Renal pelvis (tissue), 12 donors: ENCODE measurements at places on chromosomes 2 and 18. TPM values are rescaled to one million over a fixed set of nuclear protein-coding genes. Genes with fewer than 3 reads are reported as not detected.

- no peak for DNase-seq
These were observed 117.5 kb downstream of the MMADHC start for GRCh38 chr2:149470046-149470445.

The FBXO41 gene
- polyA plus RNA-seq = 2.1 TPM

DNA sequence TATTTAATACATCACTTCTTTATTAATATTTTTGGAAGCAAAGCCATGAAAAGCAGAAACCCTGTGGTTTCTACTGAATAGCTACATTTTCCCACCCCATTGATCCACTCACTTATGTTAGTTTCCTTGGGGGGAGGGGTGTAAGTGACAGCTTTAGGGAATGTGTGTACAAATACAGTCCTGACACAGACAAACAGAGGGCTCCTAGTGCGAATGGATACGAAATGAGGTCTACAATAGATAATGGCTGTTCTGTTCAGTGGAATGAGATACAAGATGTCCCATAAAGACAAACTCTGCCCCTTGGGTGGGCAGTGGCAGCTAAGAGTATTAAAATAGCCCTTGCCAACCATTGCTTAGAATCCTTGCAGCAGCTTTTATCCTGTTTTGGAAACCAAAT, 312.9 kb downstream of the NCKAP5 start:
- no peak for DNase-seq

The LRRC30 gene
- polyA plus RNA-seq = 0.11 TPM

- no peak for DNase-seq
These were observed 29.1 kb downstream of the UXS1 start for GRCh38 chr2:106165029-106165428.

- DNase-seq = no peak
These were observed 92.0 kb downstream of the ARMC9 start for GRCh38 chr2:231290321-231291015.

The C2orf80 gene
- 0.96 TPM for polyA plus RNA-seq

DNA sequence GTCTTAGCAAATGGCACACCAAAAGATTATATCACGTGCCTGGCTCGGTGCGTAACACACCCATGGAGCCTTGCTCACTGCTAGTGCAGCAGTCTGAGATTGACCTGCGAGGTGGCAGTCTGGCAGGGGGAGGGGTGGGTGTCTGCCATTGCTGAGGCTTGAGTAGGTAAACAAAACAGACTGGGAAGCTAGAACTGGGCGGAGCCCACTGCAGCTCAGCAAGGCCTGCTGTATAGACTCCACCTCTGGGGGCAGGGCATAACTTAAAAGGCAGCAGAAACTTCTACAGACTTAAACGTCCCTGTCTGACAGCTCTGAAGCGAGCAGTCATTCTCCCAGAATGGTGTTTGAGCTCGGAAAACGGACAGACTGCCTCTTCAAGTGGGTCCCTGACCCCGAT, 55.9 kb upstream of the FSHR start:
- DNase-seq = no peak

DNA sequence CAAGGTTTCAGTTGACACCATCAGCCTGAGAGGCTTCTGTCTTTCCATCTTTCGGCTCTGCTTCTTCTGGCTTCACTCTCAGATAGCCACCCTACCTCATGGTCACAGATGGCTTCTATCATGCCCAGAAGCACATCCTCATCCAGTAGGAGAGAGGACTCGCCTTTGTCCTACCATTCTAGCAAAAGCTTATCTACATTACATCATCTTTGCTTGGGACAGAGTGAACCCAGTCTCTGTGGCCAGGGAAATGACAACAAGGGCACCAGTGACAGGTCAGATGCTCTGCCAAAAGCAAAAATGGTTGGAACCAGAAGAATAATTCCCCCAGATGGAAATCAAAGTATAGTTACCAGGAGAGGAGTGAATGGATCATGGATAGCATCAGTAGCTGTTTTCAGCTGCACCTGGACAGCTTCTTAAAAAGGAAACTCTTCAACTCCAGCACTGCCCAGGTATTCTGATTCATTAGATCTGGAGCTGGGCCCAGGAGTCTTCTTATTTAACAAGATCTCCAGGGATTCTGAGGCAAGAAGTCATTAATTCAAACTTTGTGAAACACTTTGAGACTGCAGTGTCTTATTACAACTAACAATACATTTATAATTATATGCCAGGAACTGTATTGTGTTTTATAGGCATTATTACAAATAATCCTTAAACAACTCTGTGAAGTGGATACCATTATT, 257.7 kb upstream of the UBE2E3 start:
- no peak for DNase-seq

The ANO7 gene
- 2.1 TPM for polyA plus RNA-seq

The ALK gene
- 0.22 TPM for polyA plus RNA-seq

GRCh38 chr2:223225266-223225665, 173.3 kb downstream of the KCNE4 start:
- no peak for DNase-seq

- DNase-seq = no peak
These were observed 103.6 kb upstream of the RMP24 start for GRCh38 chr18:35868915-35869314.

DNA sequence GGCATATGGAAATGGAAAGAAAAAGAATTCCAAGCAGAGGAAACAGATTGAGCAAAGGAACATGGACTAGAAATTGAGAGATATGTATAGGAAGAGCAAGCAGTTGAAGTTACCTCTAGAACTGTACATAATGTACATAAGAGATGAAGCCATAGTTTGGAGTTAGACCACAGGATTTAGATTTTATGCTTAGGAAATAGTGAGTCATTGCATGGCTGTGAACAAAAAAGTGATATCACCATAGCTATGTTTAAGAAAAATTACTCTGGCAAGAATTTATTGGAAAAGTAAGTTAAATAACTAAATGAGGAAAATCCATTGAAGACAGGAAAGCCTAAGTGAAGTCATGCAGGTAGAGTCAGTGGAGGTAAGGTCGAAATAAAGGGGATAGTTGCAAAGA, 99.4 kb upstream of the GALNT5 start:
- no peak for DNase-seq

DNA sequence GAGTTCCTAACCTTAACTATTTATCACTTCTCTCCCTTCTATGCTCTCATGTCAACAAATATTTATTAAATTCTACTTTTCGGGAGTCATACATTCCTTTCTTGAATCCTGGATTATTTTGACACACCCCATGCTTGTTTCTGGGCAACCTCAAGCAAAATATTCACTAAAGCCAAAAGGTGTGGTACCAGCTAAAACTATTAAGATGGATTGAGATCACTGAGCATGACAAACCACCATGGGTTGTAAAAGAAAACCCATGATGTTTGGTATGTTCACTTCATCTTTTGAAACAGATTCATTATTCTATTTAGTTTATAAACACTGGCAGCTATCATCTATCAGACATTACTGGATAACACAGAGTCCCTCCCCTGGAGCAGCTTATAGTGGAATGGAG, 32.5 kb downstream of the DPP4 start:
- DNase-seq = no peak

DNA sequence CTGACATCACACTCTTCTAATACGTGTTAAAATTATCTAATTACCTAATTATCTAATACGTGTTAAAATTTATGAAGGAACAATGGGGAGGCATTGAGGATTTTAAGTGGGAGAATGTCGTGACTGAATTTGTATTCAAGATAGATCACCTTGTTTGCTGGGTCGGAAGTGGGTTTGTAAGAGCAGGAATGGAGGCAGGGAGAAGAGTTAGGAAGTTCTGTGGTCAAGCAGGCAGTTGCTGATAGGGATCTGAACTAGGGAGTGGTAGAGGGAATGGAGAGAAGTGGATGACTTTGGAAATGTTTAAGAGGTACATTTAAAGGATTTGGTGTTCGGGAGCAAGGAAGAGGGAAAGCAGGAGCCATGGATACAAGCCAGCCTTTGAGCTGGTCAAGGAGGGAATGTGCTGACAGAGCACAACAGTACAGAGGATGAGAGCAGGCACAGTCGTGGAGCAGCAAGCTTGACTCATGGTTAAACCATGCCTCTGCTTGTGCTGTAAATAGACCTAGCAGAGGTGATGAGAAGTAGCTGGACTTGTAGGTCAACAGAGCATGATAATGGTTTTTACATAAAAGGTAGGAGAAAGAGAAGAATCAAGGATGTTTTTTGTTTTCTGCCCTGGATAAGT, 16.2 kb downstream of the IL18RAP start:
- DNase-seq = no peak

The TUBA3E gene
- not detected for polyA plus RNA-seq

The DCDC2C gene
- 0.50 TPM for polyA plus RNA-seq

The CEP68 gene
- polyA plus RNA-seq = 29.1 TPM

The VIL1 gene
- 40.0 TPM for polyA plus RNA-seq

DNA sequence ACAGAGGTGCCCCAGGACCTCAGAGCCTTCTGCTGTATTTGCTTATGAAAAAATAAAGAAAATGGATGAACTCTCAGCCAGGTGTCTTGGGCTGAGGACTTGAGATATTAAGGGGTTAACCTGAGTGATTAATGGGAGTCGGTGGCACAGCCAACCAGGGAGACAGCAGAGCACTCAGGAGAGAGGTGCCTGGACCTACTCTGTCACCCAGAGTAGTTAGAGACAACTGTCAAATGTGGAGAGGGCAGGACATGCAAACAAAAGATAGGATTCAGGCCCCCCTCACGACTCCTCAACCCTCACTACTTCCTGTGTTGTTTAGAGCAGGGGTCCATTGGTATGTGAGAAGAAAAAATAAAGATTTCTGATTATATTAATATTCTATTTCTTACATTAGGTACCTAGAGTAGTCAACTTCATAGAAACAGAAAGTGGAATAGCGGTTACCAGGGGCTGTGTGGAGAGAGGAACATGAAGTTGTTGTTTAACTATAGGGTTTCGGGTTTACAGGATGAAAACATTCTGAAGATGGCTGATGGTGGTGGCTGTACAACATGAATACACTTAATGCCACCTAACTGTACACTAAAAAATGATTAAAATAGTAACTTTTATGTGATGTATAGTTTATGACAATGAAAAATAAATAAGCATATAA, 28.6 kb upstream of the CETN1 start:
- DNase-seq = no peak
